T-cell (primary cell): ENCODE measurements at places on chromosomes 2 and 18. TPM values are rescaled to one million over a fixed set of nuclear protein-coding genes. Genes with fewer than 3 reads are reported as not detected.
A peak's percentile ranks its signal among the peaks of the same experiment; 100 is the strongest.

Gene RGPD3
- 0.13 TPM for total RNA-seq

GRCh38 chr2:238286987-238287736 is 1.2 kb downstream of the PER2 start:
- peaks cover 34% of the 10 kb centered on the region for H3K4me1 ChIP-seq
- no peak for DNase-seq
- no peaks in the 10 kb centered on the region for H3K36me3 ChIP-seq
- peak overlapping the region; percentile 83 for H3K4me3 ChIP-seq
- no peak overlapping the region for H3K27ac ChIP-seq
- H3K27me3 ChIP-seq, result no peaks in the 10 kb centered on the region

GRCh38 chr2:85579266-85579935 is 2.0 kb downstream of the VAMP8 start:
- H3K27ac ChIP-seq, result peak overlapping the region; percentile 55
- peaks cover 21% of the 10 kb centered on the region for H3K4me1 ChIP-seq
- DNase-seq, result no peak
- peak overlapping the region; percentile 71 for H3K4me3 ChIP-seq
- H3K36me3 ChIP-seq, result peaks cover 16% of the 10 kb centered on the region
- no peaks in the 10 kb centered on the region for H3K27me3 ChIP-seq

GRCh38 chr2:25270061-25270460 is 71.7 kb downstream of the DNMT3A start:
- H3K36me3 ChIP-seq, result peaks cover 38% of the 10 kb centered on the region
- peaks cover 43% of the 10 kb centered on the region for H3K4me1 ChIP-seq
- no peaks in the 10 kb centered on the region for H3K27me3 ChIP-seq
- H3K4me3 ChIP-seq, result no peak overlapping the region
